ENCODE measurements at places on chromosomes 2 and 18. TPM values are rescaled to one million over a fixed set of nuclear protein-coding genes. Genes with fewer than 3 reads are reported as not detected.

DNA sequence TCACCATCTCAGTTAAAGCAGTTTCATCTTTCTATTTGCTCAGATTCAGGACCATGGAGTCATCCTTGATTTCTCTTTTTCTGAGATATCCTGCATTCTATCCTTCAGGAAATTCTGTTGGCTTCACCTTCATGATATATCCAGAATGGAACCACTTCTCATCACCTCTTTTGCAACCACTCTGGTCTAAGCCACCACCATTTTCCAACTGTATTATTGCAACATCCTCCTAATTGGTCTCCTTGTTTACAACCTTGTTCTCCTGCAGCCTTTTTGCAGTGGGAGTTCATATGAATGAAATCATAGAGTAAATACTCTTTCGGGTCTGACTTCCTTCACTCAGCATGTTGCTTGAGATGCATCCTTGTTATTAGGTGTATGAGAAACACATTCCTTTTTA, 3.4 kb upstream of the EFEMP1 start:
- no peaks in the 10 kb centered on the region for H3K27me3 ChIP-seq
- H3K4me1 ChIP-seq: no peaks in the 10 kb centered on the region
- H3K36me3 ChIP-seq: no peaks in the 10 kb centered on the region
- H3K4me3 ChIP-seq: no peak overlapping the region
- DNase-seq: no peak

DNA sequence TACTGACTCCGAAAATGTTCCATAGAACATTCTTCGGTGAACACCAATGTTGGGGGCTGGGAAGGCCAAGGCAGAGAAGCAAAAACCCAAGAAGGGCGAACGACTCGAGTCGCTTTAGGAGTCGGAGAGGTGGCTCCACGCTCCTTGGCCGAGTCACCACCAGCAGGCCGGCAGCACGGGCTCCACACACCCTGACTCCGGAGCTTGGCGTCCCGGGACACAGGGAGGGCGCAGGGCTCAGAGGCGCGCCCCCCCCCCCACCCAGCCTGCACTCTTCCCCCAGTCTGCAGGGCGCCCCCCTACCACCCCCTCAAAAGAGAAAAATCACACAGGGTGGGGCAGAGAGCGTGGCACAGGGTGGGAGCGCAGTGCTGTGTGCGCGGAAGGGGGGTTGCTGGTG, 7.5 kb upstream of the ADI1 start:
- H3K36me3 ChIP-seq: no peaks in the 10 kb centered on the region
- H3K27ac ChIP-seq: no peak overlapping the region
- H3K4me1 ChIP-seq: peaks cover 12% of the 10 kb centered on the region
- DNase-seq: no peak

DNA sequence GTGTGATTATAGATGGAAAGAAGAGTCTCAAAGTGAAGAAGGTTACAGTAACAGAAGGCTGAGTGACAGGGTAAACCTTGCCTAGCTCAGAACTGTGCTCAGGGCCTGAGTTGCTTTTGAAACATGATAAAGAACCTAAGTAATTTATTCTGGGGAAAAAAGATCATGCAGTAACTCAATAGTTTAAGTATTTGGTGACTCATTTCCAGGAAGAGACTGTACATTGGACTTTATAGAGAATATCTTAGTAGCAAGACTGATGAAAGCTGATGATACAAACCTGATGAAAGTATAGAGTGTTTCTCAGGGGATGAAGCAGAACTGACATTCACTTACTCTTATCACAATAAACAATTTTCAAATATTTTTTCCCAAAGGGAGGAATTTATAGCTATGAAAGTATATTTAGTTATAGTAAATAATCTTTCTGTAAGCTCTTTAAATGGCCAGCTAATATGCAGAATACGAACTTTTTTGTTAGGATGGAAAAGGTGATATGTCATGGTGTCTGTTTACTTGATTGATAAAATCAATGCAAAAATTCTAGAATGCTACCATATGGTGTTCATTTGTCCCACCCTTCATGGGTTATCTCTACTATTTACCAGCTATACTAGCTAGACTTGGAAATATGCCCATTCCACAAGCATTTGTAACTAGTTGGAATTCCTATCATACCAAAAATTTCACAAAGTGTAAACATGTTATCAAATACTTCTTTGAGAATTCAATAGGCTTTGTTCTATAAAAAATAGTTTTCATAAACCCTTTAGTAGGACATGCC, 1265.5 kb upstream of the ACVR2A start:
- no peaks in the 10 kb centered on the region for H3K4me1 ChIP-seq
- H3K4me3 ChIP-seq: no peak overlapping the region
- no peak for DNase-seq

TLX2 gene
- total RNA-seq: 4.5 TPM

ADRA2B gene
- total RNA-seq: 2.4 TPM

TYMS gene
- 22.7 TPM for total RNA-seq

- no peaks in the 10 kb centered on the region for H3K4me1 ChIP-seq
- H3K27me3 ChIP-seq: no peaks in the 10 kb centered on the region
- no peak for DNase-seq
- H3K27ac ChIP-seq: no peak overlapping the region
Observed at GRCh38 chr18:36314098-36314497, 16.6 kb downstream of the FHOD3 start.

GPR39 gene
- total RNA-seq: 4.0 TPM

DNA sequence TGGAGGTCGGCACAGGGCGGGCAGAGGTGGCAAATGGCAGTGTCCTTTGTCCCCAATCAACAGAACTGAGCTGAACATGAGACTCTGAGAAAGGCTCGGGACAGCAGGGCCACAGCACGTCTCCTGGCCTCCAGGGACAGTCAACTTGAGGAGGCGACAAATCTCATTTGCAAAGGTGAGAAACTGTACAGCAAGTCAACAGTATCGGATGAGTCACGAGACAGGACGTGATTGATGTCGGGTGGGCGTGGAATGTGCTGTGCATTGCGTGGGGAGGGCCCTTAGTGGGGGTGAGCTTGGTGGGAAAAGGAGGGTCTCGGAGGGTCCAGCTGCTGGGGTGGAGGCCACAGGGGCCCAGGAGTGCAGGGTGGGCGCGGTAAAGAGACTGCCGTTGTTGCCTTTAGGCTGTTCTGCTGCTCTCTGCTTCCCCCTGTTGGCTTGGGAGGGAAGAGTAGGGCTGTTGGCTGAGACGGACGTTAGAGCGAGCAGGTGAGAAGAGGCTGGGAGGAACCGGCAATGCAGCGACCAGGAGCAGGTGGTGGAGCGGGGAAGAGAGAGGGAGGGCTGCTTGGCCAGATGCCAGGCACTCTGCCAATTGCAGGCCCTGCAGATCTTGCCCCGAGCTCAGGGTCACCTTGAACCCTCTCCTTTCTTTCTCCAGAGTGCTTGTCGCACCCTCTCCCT, 164.3 kb downstream of the BCL2 start:
- peaks cover 15% of the 10 kb centered on the region for H3K4me1 ChIP-seq
- no peak overlapping the region for H3K27ac ChIP-seq
- H3K27me3 ChIP-seq: no peaks in the 10 kb centered on the region
- no peak overlapping the region for H3K4me3 ChIP-seq
- H3K36me3 ChIP-seq: no peaks in the 10 kb centered on the region
- peak; percentile 77 for DNase-seq

ITGA6 gene
- 166 TPM for total RNA-seq

MSH2 gene
- total RNA-seq: 24.3 TPM

DNA sequence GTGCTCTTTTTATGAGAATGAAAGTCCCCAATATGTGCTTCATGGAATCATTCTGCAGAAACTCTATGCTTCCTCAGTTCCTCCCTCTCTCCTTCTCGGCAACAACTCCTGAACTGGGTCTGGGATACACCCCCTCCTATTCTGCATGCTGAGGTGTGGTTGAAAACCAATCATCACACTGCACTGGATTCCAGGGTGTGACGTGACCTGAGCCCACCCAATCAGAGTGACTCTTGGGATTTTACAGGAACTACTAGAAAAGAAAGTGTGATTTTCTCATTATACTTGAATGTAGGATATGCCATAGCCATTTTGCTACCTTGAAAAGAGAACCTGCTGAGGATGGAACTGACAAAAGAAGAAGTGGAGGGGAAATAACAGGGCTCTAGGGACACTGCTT, 36.3 kb downstream of the ACVR1 start:
- no peaks in the 10 kb centered on the region for H3K36me3 ChIP-seq
- no peak overlapping the region for H3K4me3 ChIP-seq
- no peak overlapping the region for H3K27ac ChIP-seq
- peaks cover 3% of the 10 kb centered on the region for H3K4me1 ChIP-seq
- no peaks in the 10 kb centered on the region for H3K27me3 ChIP-seq

DNA sequence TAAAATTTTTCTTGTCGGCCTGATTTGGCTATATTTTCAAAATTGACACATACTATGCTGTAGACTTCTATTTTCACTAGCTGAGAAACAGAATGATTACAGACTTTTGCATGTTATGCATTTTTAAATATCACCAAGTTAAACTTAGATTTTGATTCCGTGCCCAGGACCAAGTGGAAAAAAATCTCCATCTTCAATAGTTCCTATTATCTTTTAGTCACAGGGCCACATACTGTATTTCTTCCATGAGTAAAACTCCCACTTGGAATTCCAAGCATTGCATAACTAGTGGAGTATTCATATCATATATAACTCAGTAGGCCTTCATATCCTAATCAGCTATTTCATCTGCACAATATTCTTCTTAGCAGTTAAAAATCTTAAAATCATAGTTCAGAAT, 470.9 kb downstream of the ARHGAP15 start:
- no peak overlapping the region for H3K27ac ChIP-seq
- no peaks in the 10 kb centered on the region for H3K36me3 ChIP-seq
- DNase-seq: no peak
- H3K4me1 ChIP-seq: no peaks in the 10 kb centered on the region

GRCh38 chr2:143452817-143453451, 323.7 kb downstream of the ARHGAP15 start:
- no peak for DNase-seq
- no peaks in the 10 kb centered on the region for H3K36me3 ChIP-seq
- no peak overlapping the region for H3K27ac ChIP-seq
- no peaks in the 10 kb centered on the region for H3K27me3 ChIP-seq

MARCHF7 gene
- 115 TPM for total RNA-seq

GRCh38 chr2:129331638-129332037, 647.8 kb upstream of the RAB6C start:
- DNase-seq: no peak
- no peaks in the 10 kb centered on the region for H3K4me1 ChIP-seq
- H3K36me3 ChIP-seq: no peaks in the 10 kb centered on the region
- H3K4me3 ChIP-seq: no peak overlapping the region
- H3K27me3 ChIP-seq: no peaks in the 10 kb centered on the region
- no peak overlapping the region for H3K27ac ChIP-seq

GRCh38 chr2:111896024-111896423, 2.4 kb upstream of the MERTK start:
- no peak for DNase-seq
- H3K27ac ChIP-seq: no peak overlapping the region
- no peaks in the 10 kb centered on the region for H3K27me3 ChIP-seq
- H3K4me1 ChIP-seq: peaks cover 18% of the 10 kb centered on the region
- no peaks in the 10 kb centered on the region for H3K36me3 ChIP-seq

TWIST2 gene
- 10.3 TPM for total RNA-seq

DNA sequence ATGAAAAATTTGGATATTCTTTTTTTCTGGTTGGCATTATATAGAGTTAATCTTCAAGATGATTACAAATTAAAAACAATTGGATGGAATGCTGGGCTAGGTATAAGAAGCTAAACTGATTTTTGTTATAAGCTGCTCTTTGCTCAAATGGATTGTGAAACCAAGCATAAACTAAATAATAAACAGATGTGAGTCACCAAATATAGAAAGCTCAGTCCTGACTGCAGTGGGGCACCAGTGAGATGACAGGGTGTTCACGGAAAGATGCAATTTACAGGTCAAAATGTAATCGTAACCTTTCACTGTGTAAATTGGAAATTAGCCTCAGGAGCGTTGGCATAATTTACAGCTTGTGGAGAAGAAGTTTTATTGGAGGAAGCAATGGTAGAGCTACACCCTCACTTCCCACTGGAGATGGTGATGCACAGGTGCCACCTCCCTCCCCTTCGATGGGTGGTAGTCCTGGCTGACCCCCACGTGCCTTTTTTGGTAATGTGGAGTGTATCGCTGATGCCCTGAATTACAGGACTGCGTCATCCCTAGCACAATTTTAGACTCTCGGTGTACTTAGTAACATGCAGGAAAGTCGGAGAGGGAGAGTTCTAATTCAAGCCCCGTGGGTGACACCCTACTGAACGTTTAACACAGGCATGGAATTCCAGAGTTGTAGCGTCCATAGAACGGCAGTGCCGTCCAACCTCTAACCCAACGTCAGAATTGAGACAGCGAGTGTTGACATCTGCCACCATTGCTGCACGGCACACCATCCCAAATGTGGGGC, 73.9 kb upstream of the NFATC1 start:
- no peaks in the 10 kb centered on the region for H3K27me3 ChIP-seq
- no peaks in the 10 kb centered on the region for H3K4me1 ChIP-seq
- DNase-seq: no peak

SOWAHC gene
- total RNA-seq: 28.0 TPM

AOX1 gene
- total RNA-seq: 29.4 TPM

Data from testis (tissue), 5 donors.